ENCODE measurements at places on chromosomes 7 and 10. TPM values are rescaled to one million over a fixed set of nuclear protein-coding genes. Genes with fewer than 3 reads are reported as not detected.

LHFPL3 gene
- not detected for total RNA-seq

- no peak for DNase-seq
These were observed 637.5 kb upstream of the GALNT17 start for GRCh38 chr7:70494225-70495032.

- no peak for DNase-seq
These were observed 22.3 kb downstream of the CALML3 start for GRCh38 chr10:5546891-5547680.

- DNase-seq, result no peak
These were observed 31.1 kb upstream of the VIPR2 start for GRCh38 chr7:159175792-159176191.

TET1 gene
- 2.7 TPM for total RNA-seq

DNA sequence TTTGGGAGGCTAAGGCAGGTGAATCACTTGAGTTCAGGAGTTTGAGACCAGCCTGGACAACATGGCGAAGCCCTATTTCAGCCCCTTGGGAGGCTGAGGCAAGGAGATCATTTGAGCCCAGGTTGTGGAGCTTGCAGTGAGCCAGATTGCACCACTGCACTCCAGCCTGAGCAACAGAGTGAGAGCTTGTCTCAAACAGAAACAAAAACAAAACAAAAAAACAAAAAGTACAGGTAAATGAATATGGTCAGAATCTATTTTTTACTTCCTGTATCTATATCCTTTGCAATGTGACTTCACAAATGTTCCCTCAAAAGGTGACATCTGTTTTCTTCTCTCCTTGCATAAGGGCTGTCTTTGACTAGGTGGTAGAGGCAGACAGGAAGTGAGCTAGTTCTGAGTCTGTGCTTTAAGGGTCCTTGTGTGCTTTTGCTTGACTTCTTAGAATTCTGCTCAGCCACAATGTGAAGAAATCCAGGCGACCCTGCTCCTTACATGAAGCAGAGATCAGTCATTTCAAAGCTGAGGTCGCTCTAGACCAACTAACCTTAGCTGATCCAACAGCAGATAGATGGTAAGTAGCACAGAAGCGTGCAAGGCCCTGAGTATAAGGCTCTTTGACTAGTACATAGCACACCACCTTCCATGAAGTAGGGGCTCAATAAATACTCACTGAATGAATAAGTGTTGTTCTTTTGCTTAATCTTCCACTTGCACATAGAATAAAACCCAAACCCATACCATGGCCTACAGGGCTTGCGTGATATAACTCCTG, 423.2 kb upstream of the PCDH15 start:
- DNase-seq, result no peak

- DNase-seq, result no peak
These were observed 29.7 kb upstream of the CALN1 start for GRCh38 chr7:72441791-72442190.

NEBL gene
- total RNA-seq, result 1.4 TPM

- DNase-seq, result no peak
These were observed 75.6 kb downstream of the AMZ1 start for GRCh38 chr7:2763597-2763996.
